GM23338 (cell line): ENCODE measurements at places on chromosomes 1 and 21. TPM values are rescaled to one million over a fixed set of nuclear protein-coding genes. Genes with fewer than 3 reads are reported as not detected.

Gene TCP10L
- 0.65 and 1.5 TPM in 2 replicates for polyA plus RNA-seq

Gene CLCA4
- not detected in 2 replicates for polyA plus RNA-seq

DNA sequence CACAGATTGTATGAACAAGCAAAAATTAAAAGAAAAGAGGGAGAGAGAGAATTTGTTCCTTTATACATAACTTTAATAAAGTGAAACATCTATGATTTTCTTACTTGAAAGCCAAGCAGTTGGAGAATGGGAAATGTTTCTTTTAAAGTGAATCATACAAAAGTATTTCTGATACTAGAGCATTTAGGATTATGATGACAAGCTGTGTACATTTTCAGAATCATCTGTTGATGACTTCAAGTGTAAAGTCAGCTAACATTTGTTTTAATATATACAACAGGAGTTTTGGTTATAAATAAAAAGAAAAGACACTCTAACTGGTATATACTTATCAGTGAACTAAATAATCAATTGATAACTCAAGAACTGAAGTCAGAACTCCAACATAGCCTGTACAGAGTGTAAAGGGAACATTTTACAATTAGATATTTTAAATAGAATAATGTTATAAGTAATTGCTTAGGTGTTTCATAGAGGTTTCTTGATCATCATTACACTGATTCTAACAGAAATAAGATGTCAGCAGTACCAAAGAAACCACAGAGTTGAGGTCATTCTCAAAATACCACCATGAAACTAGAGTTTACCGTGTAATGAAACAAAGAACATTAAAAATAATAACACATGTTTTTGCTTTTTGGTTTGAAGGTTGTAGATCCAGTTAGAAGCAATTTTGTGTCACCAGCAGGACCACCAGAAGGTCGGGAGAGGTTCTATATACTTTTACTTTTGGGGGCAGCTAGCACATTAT lies 103.4 kb downstream of the COL24A1 start:
- DNase-seq = no peak

DNA sequence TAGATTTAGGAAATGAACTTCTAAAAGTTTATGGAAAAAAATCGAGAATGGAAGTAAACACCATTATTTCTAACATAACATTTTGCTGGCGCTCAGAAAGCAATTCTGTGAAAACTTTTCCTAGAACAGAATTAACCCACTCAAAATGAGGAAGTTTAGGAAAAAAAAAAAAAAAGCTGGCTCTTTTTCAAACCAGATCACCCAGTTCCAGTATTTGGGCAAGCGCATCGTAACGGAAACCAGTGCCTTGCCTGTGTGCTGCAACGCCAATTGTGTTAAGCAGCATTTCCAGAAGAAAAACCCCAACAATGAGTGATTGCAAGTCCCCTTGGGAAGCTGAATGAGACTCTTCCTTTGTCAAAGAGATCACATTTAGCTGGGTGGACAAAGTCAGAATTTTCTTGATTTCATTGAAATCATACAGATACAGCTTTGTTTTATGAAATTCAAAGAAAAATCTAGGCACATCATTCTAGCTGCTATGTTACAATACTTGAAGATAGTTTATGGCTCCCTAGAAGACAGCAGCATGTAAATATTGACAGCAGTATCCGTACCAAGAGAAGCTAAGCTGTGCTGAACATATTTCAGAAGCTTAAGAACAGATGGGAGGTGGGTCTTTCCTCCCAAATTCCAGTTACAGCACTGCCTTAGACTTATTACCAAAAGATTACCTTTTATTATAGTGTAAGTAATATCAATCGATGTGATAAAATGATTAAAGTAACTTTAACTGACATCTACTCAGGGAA lies 113.4 kb downstream of the ERG start:
- no peak for DNase-seq

DNA sequence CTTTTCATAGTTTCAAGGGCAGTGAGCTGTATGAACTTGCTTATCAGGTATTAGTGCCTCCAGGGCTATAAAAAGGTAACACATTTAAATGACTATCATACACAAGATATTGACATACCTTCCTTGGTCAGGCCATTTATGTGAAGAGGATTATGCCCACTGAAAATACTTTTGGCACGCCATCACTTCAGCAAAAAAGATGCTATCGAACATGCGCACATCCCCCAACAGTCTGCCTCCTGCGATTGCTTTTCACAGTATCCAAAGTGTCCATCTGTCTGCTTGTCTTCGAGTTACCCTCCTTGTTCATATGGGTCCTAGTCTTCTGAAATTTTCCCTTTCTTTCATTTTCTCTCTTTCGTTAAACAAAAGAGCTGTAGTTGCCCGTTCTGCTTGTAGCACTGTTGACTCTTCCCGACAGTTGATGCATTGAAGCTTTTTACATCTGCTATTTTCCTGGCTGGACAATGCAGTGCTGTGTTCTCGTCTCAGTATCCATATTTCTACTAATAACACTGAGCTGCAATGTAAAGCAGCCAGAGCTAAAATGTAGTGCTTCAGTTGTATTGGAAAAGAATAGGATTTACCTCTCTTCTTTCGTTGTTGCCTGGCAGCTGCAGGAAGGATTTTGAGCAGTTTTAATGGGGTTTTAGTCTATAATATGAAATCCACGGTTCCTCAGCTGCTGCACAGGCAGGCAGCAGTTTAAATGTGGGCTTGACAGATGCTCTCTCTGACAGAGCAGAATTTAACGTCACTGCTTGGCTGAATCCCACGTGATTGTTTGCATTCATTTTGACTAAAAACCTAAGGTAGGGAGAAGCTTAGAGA lies at the start of gene B3GALT2:
TSS of gene B3GALT2 (minus strand) at position 713 of the 831 bp plus-strand sequence. CDS start 5,051 bp downstream, outside the sequence.
- DNase-seq = no peak

DNA sequence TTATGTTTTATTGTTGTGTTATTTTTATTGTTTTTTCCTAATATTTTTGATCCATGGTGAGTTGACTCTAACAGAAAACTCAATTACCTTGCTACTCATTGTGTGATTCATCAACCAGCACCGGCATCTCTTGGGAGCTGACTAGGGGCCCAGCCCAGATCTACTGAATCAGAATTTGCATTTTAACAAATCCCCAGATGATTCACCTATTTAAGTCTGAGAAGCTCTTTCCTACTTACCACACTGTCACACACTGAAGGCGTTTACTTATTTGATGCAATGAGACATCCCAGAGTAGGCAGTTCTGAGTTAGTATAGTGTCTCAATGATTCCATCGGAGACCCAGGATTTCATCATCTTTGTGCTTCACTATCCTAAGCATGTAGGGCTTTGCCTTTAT lies 416.6 kb downstream of the RWDD3 start:
- no peak for DNase-seq
